Stimulated activated CD4-positive, alpha-beta T cell treated with anti-CD3 and anti-CD28 coated beads, TNF-alpha, amount 100 ng/mL, for 4 hours (primary cell): ENCODE measurements at places on chromosomes 11 and 22.

DNA sequence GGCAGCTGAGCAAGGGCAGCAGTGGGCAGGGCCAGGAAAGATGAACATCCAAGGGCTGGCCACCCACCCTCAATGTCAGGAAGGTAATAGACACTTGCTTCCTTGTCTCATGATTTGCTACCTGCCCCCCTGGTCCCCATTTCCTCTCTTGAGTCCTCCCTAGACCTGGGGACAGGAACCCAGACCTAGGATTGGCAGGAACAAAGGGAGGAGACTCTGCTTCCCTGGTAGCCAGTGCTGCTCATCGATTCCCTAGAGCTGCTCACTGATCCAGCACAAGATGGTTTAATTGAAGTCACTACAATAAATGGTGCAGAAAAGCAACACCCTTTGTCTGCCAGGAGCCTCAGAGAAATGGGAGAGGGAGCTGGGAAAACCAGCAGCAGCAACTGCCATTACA is 67.8 kb upstream of the CHST1 start:
- DNase-seq: no peak

GRCh38 chr11:125603207-125603606 is 10.6 kb downstream of the STT3A start:
- no peak for DNase-seq

DNA sequence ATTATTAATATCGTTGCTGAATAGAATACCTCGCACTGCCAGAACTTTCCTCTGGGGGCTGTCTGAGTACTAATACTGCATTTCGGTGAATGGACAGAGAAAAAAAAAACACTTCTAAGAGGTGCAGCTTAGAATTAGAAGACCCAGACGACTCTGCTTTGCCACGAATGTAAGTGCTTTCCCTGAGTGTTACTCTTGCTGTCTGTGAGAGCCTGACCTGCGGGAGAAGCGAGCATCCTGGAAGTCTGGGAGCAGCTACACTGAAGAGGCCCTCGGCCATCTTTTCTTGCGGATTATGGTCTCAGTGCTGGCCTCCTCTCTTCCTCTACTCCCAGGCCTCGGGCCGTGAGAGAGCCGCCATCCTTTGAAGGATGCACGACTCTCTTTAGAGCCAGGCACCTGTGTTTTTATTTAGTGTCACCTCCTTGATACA is 94.9 kb downstream of the SCN3B start:
- DNase-seq: no peak

- no peak for DNase-seq
Measured at GRCh38 chr22:24901448-24901847, 45.0 kb downstream of the LHFPL7 start.

DNA sequence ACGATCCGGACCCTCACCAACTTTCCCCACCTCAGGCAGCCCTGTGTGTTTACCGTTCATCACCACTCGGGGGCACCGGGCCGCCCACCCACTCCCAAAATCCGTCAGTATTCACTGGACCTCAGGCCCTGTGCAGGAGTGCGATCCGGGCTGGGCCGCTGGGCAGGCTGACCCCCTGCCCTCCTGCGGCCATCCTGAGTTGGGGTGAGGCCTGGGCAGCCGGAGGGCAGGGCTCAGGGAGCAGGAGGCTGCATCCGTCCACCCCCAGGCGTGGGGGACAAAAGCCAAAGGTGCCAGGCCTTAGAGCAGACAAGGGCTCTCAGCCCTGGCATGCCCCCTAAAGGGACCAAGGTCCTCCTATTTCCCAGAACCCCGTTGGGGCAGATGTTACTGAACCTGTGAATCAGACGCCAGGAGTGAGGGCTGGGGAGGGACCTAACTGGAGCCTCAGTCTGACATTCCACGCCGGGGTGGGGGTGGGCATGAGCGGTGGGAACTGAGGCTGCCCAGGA is 16.8 kb upstream of the TMEM191C start:
- no peak for DNase-seq

DNA sequence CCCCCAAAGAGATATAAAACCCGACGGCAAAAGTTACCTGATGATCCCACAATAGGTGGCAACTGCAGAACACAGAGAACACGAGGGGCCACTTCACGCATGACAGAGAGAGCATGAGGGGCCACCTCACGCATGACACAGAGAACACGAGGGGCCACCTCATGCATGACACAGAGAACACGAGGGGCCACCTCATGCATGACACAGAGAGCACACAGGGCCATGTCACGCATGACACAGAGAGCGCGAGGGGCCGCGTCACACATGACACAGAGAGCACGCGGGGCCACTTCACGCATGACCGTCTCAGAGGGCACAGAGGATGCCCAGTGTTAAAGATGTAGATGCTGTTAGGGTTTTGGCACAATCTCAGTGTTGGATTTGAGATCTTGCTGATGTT is 1359.5 kb downstream of the TBC1D22A start:
- DNase-seq: no peak

DNA sequence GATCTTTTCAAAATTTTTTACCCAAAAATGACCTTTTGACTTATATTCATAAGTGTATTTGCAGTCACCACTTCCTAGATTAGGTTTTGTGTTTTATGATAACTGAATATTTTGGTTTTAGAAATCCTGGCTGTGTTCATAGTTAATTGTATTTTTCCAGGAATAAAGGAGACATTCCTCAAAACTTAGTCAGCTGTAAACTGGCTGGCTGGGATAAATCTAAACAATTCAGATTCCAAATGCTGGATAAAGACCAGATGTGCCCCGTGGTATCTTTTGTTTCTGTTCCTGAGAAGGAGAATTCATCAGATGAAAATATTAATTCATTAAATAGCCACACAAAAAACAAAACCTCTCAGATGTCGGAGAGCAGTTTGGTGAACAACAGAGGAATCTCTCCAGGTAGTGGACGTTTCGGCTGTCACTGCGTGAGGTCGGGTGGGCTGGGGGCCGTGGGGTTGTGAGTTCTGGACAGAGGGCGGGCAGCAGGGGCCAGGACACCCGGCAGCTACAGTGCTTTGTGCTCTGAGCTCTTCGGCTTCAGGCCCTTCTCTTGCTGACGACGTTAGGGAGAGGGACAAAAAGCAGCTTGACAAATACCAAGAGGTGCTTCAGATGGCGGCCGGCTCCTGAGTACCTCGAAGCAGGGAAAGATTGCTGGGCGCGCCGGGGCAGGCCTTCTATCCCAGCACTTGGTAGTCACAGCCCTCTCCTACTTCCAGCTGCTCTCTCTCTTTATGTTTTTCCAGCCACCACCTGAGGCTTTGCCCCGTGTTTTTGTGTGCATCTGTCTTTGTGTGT is 24.6 kb downstream of the MOV10L1 start:
- DNase-seq: no peak

DNA sequence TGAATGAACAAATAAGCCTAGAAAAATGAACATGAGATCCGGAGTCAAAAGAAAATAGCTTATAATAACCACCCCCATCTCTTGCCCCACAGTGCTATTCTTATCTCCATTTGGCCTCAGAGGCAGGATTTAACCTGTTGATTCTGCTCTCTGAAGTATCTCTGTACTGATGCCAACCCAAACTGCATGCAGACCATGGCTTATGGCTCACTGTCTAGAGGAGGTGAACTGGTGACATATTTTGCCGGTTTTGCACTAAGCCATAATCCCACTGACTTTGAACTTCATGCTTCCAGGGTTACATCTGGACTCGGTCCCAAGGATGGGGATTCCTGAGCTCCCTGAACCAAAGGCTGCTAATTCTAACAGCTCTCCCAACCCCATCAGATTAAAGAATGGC is 397.1 kb downstream of the TENM4 start:
- DNase-seq: no peak

GRCh38 chr11:112277941-112278340 is 17.3 kb upstream of the PLET1 start:
- no peak for DNase-seq

- no peak for DNase-seq
Measured at GRCh38 chr11:73851046-73851764, 25.4 kb downstream of the COA4 start.

GRCh38 chr22:19988965-19989724 is 27.5 kb downstream of the ARVCF start:
- DNase-seq: no peak

DNA sequence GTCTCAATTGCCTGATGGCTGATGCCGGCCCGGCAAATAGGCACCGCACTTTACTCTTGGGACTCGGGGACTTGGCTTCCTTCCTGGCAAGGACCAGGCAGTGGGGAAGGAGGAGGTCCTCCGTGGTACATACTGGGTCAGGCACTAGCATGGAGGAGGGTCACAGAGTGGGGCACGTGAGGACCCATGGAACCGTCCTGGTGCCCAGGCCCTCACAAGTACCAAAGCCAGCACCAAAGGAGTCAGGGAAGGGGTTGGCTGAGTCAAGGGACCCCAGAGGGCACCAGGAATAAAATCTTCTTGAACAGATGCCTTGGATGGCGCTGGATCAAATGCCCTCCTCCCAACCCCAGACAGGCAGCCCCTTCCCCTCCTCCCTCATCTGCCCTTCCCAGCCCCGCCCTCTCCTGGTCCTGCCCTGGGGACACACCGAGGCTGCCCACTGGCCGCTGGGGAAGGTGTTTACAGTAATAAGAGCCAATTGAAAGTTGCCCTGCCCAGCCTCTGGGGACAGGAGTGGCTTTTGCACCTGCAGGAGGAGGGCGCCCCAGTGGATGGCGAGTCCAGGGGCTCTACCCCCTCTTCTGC is 5.6 kb upstream of the CARNS1 start:
- no peak for DNase-seq

GRCh38 chr22:36963302-36963701 is 49.9 kb downstream of the CSF2RB start:
- DNase-seq: no peak

DNA sequence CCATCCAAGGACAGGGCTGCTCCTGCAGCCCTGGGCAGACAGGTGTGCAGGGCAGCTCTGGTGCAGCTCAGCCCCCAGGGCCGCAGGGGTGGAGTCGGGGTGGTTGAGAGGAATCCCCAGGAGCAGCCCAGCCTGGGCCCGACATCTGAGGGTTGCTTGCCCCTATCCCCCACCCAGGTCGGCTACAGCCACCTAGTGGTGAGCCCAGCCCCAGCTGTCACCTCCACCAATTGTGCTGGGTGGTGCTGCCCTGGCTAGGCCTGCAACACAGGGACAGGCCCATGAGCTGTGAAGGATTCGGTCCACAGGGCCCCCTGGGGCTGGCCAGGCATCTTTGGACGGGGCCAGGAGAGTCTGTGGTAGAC is 29.6 kb downstream of the RTN4R start:
- DNase-seq: peak; percentile 14

DNA sequence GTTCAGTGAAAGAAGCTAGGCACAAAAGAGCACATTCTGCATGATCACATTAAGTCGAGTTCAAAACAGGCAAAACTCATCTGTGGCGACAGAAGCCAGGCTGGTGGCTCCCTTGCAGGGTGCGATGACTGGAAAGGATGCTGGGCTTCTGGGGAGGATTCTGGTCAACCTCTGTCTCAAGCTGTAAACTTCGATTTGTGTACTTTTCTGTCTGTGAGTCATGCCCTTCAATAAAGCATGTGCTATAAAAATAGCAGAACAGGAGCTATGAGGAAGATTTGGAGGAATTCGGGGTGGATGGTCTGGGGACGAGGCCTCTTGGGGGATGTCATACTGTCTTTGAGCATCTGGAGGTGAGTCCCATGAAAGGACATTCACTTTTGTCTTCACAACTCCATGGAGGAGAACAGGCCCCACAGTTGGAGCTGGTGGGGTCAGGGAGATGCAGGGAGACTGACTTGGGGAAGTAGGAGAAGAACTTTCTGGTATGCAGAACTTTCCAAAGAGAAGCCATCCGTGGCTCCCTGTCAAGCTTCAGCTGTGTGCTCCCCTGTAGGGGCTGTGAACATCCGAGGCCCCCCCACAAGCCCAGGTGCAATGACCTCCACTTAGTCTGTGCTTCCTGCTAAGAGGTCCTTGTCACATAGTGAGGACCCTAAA is 77.8 kb upstream of the LINC01488 start:
- DNase-seq: no peak

GRCh38 chr11:85823816-85824215 is 12.9 kb upstream of the SYTL2 start:
- DNase-seq: no peak

- no peak for DNase-seq
Measured at GRCh38 chr11:126419801-126420697, 64.6 kb downstream of the ST3GAL4 start.

DNA sequence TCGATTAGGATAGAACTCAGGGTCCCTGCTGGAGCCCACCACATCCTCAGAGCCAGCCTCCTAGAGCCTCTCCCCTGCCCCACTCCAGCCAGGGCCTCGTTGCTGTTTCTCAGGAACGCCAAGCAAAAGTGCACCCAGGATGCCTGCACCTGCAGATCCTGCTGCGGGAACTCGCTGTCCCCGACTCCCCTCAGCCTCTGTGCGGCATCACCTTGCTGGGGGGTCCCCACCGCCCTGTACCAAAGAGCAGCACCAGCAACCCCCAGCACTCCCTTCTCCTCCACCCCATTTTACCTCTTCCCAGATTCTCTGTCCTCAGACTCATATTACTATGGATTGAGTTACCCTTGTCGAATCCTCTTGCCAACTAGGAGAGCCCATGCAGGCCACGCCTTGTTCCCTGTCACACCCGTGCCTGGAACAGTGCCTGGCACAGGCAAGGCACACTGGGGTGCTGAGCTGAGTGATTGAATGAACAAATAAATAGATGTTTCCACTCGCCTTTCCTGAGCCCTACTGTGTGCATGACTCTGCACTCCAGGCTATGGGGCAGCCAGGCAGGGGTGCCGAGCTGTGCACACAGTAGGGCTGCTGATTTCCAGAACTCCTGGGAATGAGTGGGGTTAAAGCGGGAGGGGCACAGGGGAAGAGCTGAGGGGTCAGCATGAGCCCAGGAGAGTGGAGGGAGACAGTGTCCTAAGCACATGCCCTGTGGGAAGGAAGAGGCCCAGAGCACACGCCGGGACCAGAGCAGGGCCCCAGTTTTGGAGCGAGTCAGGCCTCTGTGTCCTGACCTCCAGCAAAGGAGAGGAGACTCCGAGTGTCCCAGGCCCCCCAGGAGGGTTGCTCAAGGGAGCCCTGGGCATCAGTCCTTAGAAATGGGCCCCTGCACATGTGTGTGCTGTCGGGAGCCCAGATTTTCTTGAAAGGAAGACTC is 44.3 kb downstream of the LINC01488 start:
- no peak for DNase-seq

DNA sequence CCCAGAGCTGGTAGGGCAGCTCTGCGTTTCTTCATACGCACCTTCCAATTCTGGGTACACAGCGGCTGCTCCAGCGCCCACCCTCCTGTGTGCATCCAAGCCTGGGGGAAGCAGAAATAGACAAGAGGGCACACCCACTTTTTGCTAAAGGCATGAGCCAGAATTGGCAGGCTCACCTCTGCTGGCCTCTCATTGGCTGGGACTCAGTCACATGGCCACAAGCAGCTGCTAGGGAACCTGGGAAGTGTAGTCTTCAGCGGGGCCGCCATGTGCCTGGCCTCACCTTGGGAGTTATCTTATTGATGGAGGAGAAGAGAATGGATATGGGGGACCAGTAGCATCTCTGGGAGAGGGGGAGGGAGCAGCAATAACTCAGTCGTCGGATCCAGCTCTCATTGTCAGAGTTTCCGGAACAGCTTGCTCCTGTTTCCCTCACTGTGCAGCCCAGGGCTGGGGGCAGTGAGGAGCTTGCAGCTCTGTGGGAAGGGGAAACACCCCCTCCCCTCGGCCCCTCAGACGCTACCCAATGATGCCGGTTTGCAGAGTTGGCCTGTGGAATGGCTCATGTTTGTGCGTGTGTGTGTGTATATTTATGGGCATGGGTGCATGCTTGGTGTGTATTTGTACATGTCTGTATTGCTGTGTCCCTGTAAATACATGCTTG is 11.8 kb upstream of the MIEF1 start:
- peak; percentile 48 for DNase-seq

GRCh38 chr22:19515654-19516377 is 8.4 kb downstream of the CLDN5 start:
- no peak for DNase-seq

GRCh38 chr11:74020539-74020938 is 11.7 kb upstream of the UCP3 start:
- DNase-seq: no peak
